Posterior cingulate gyrus (tissue), 11 donors: ENCODE measurements at places on chromosomes 11 and 22.
A peak's percentile ranks its signal among the peaks of the same experiment; 100 is the strongest.

DNA sequence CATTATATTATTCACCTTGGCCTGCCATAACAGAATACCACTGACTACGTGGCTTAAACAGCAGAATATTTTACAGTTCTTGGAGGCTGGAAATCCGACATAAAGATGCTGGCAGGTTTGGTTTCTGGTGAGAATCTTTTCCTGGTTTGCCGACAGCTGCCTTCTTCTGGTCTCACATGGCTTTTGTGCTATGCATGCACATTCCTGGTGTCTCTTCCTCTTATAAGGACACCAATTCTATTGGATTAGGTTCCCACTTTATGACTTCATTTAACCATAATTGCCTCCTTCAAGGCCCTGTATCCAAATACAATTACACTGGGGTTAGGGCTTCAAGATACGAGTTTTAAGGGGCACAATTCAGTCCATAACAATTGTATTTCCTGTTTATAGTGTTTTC lies 17.1 kb downstream of the RNF214 start:
- DNase-seq: no peak

GRCh38 chr11:10655943-10656576 lies 37.5 kb downstream of the IRAG1 start:
- DNase-seq: no peak

- no peak for DNase-seq
These were observed 4.9 kb upstream of the SPECC1L start for GRCh38 chr22:24265734-24266133.

DNA sequence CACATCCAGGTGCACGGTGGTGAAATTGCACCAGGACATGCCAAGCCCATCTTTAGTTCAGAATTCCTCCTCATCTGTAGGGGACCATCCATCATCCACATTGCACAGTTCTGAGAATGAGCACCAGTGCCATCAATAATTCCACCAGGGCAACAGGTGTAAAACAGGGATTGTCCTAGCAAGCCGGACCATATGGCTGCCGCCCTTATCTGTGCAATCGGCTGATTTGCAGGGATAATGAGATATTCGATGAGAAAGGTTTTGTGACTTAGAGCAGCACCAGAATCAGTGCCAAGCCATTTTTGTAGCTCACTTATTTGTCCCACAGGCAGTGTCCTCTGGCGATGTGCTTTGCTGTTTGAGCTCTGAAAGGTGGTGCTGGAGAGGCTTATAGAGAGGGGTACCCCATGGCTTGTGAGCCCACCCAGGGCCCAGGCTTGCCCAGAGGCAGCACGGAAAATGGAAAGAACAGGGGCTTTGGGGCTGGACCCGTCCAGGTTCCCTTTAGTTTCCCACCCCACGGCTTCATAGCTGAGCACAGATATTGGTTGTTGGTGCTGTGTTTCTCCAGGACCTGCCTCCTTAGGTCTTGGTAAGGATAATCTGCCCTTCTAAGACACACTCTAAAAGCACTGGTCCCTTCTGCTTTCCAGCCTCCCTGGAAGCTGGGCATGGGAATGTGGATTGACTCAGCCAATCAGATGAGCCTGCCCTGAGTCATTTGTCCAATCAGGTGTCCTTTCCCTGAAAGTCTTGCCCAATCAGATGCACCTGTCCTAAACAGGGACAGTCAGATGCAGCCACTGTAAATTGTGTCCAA lies 84.0 kb upstream of the SHANK2 start:
- DNase-seq: no peak

DNA sequence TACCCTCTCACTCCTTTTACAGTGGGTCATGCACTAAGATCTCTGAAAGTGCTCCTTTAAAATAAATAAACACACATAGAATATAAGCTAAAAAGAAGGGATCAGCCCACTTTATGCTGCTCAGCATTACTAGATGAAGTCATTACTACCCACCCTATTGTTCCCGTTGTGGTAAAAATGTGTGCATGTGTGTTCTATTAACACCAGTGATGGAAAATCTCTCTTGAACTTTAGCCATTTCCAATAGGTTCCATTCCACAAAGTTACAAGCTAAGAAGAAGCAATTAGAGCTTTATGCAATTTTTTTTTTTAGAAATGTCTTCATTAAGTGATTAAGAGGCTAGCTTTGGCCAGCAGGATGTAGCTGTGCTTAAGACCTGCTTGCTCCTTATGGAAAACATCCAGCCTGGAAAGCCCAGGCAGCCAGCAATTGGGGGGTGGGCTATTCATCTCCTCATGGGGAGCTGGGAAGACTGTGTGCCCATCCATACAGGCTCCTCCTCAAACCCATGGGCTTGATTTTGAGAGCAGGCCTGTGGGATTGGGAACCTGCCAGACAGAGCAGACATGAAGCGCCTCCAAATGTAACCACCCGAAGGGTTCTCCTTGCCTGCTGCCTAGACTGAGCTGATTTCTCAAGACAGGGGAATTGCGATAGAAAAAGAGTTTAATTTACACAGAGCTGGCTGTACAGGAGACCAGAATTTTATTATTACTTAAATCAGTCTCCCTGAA lies 92.9 kb upstream of the PARVA start:
- no peak for DNase-seq

DNA sequence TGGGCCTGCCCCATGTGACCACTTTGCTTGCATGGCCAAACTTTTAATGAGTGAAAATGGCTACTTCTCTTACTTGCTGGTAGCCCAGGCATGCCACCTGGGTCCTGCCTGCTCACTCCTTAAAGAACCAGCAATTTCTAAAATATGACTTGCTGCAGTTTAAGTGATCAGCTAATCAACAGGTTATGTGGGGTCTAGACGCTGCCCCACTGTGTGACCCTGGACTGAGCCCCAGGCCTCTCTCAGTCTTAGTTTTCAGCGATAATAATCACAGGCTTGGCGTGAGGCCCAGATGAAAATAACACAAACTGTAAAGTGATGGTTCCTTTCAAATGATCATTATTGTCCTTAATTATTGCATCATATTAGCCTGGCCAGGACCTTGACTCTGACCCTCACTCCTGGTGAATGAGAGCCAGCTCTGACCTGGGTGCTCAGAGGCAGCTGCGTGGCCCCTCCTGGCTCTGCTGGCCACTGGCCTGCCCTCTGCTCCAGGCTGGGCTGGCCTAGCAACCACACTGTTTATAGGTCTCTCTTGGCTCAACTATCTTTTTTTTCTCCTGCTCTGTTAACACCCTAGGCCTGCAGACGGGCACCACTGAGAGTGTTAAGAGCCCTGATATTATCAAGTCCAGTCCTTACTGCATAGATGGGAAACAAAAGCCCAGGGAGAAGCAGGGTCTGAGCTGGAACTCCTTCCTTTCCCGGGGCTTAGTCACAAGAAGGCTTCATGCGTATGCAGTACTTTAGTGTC lies 89.7 kb downstream of the RRM1 start:
- no peak for DNase-seq

GRCh38 chr11:77386178-77386577 lies 84.7 kb upstream of the GDPD4 start:
- no peak for DNase-seq

DNA sequence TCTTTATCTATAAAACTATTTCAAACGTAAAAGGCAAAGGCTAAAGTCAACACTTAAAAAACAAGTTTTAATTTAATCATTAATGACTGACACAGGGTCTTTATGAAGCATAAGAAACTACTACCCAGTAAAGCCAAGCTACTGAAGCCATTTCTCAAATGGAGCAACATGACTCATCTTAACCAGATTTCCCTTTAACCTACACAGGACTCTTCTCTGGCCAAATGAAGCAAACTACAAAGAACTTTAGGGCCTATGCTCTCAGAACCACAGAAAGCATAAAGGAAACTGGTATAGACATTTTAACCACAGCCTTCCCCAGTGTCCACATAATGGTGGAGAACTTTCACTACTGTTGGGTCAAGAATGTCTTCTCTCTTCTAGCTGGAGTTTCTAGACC lies 34.7 kb downstream of the ALG9 start:
- DNase-seq: no peak

DNA sequence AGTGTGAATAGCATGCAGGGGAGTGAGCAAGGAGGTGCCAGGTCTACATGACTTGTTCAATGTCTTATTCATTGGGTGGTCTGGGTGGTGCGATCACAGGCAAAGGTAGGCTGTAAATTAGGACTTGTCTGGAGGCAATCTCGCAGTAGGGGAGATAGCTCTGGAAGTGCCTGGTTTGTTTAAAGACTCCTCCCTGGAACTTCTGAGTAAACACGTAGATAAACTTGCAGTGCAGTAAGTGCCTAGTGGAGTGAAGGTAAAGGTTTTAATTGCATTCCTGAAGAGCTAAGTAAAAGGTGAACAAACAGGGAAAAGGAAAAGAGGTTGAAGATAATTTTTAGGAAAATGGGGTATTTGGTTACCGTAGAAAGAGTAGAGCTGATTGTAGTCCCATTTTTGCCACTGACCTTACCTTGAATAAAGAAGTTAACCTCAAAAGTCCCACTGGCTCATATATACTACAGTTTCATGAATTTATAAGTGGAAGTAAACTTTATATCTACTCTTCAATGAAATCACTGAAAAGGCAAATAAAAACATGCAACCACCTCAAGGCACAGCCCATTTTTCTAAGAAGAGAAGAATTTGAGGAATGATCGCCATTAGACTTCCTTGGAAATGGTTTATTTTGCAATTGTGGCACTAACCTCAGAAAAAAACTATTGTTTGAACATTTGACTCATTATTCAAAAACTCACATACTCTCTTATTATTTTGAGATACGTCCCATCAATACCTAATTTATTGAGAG lies 44.3 kb downstream of the AASDHPPT start:
- DNase-seq: no peak

DNA sequence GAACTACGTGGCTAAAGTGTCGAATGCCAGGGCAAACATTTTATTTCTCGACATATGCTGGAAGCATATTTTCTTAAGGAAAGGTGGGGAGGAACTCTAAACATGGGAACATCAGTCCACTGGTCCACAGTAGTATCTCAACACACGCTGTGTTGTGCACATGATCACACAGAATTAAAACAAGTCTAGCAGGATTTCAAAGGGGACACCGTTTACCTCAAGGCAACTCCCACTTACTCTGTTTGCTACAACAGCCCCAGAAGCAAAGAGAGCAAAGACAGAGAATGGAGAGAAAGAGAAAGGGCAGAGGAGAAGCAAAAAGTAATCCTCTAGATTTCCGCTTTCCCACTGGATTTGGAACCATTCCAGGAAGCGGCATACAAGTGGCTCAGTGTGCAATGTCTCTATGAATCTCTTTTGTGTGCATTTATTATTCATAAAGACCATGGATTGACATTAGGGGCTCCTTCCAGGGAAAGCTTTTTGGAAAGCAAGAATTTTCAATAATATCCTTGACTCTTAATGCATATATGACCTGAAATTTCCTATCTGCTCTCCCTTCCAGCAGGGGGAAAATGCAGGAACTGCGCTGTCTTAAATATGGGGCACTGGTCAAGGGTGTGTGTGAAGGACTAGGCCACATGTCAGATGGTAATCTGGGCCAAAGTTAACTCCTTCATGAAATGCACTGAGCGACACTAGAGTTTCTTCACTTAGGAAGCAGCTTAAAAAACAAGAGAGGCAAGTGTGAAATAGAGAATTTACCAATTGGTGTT lies 34.8 kb upstream of the CCDC34 start:
- no peak for DNase-seq

DNA sequence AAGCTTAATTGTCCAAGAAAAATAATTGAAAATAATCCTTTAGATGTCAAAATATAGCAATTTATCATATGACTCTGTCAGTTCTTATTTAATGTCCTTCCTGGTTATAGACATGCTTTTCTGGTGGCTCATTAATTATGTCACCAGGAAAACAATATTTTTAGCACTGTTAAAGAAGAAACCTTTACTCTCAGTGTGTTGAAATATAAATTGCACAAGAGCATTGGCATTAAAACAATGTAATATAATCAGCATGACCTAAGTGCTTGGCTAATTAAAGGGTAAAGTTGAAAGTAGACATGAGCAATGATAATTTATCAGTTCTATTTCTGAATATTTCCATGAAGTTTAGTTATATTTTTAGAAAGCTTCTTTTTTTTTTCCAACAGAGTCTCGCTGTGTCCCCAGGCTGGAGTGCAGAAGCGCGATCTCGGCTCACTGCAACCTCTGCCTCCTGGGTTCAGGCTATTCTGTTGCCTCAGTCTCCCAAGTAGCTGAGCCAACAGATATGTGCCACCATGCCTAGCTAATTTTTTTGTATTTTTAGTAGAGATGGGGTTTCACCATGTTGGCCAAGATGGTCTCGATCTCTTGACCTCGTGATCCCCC lies 232.3 kb downstream of the JRKL start:
- no peak for DNase-seq

- DNase-seq: no peak
These were observed 39.6 kb upstream of the CHRM4 start for GRCh38 chr11:46431211-46431610.

DNA sequence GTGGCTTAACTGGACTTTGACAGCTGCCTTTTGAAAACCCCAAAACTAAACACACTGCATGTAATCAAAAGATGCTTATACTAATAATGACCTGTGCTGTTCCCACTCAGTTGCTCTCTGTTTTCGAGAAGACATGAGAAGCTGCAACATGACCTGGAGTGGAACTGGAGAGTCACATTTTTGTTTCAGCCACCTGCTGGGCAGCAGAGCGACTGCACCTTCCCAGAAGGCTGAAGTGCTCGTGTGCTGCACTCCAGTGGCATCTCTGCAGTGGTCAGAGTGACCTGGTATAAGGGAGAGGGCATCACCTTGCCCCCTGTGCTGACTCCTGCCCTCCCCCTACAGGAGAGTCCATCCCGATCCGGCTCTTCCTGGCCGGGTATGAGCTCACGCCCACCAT lies 8.6 kb downstream of the THYN1 start:
- no peak for DNase-seq

DNA sequence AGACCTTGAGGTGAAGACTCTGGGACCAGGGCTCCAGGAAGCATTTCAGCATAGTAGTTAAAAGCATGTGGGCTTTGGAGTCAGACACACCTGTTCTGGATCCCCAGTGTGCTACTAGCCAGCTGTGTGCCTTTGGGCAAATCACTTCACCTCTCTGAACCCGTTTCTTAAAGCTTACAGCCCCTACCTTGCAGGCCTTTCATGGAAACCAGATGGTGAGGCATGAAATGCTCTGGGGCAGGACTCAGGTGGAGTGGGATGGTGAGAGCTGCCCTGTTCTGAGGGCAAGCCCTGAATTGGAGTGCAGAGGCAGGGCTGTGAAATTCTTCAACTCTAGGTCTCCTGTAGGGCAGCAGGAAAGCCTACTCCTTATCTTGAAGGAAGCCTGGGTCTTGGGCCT lies 10.5 kb downstream of the UCP2 start:
- no peak for DNase-seq

- DNase-seq: no peak
These were observed 19.6 kb downstream of the PRR14L start for GRCh38 chr22:31730344-31730711.

- no peak for DNase-seq
These were observed 10.9 kb downstream of the PRCP start for GRCh38 chr11:82889133-82890001.

DNA sequence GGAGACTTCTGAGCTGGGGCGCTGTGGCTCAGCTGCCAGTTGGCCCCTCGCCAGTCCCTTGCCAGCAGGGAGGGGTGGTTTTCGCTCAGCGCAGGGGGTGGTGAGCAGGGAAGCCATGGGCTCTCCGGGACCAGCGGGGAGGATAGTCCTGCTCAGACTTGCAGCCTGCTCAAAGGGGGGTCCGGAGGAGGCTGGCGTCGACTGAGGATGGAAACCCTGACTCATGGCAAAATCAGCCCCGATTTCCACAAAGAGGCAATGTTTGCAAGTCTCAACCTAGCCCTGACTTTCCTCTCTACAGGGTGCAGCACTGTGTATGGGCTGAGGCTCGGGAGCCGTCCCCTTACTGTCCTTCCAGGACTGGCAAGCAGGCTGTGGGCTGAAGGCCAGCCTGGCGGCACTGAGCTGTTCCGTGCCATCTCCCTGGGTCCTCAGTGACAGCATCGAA lies 35.1 kb downstream of the FBLN1 start:
- peak; percentile 91 for DNase-seq

GRCh38 chr22:41758231-41758630 lies 42.2 kb upstream of the CCDC134 start:
- no peak for DNase-seq
